Activated naive CD4-positive, alpha-beta T cell treated with anti-CD3 and anti-CD28 coated beads, Interleukin-2, amount 10 ng/mL, durations not matched to agents 5 hours and 36 hours (primary cell): ENCODE measurements at places on chromosomes 13 and 19. TPM values are rescaled to one million over a fixed set of nuclear protein-coding genes. Genes with fewer than 3 reads are reported as not detected.

Gene FAM187B
- total RNA-seq = not detected

Gene ATP7B
- 0.71 TPM for total RNA-seq

Gene PNMA8B
- 0.25 TPM for total RNA-seq

Gene COL4A1
- total RNA-seq = not detected

Gene ZNF586
- 26.6 TPM for total RNA-seq
